ENCODE measurements at places on chromosomes 5 and 9.

DNA sequence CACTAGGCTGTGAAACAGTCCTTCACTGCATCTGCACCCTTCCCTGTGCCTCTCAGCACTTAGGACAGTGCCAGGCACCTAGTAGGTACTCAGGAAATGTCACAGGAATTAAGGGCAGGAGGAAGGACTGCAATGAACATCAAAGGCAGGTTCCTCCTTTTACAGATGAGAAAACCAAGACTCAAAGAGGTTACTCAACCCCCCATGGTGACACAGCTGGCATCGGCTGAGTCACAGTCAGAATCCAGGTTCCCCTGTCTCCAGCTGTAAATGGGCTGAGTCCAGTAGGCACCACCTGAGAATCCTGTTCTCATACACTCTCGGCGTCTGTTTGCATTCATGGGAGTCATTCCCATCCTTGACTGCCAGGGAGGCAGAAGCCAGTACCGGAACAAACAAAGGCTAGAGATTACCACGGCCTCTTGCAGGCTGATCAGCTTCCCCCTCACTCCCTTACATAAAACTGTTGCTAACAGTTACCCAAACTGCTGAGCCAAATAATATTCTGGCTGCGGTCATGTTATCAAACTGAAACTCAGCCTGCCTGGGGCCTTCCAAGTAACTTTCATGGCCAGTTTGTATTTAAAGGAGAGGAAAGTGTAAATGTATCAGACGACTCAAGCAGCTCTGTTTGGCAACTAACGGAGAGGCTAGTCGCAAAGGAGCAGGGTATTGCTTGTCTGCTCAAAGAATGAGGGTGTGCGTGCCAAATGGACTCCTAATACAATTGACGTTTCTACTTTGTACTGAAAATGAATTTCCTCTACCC lies 201.7 kb downstream of the PAPPA start:
- no peak for DNase-seq

GRCh38 chr5:151345808-151346478 lies 1.4 kb downstream of the SLC36A2 start:
- no peak for DNase-seq

- no peak for DNase-seq
Observed at GRCh38 chr9:123642291-123643278, 286.6 kb downstream of the CRB2 start.

DNA sequence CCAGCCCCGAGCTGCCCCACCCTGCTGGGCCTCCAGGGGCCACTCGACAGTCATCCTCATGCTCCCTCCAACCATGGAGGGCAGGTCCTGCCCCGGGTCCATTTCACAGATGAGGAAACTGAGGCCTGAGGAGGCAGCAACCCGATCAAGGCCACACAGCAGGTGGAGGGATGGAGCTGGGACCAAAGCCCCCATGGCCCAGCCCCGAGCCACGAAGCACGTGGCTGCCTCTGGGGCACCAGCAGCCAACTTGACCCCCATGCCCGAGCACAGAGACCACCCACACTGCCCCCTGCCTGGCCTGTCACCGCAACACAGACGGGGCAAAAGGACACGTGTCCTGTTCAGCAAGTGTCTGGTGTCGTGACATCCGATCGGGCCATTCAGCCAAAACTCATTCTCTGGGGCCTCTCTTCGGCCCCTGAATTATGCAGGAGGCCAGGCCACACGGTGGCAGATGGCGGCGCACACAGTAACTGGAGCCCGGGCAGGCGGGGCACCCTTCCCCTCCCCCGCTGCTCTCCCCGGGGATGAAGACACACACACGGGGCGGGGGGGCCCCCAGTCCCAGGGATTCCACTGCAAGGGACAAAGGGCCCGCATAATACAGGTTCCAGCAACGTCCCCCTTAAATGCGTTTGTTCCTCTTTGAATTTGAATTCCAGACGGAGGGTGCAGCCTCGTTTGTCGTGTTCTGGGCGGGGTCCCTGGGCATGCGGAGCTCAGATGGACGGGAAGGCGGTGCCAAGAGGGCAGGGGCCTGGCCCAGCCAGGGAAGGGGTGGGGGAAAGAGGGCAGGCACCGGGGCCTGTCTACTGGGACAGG lies 29.4 kb upstream of the TMEM250 start:
- no peak for DNase-seq

DNA sequence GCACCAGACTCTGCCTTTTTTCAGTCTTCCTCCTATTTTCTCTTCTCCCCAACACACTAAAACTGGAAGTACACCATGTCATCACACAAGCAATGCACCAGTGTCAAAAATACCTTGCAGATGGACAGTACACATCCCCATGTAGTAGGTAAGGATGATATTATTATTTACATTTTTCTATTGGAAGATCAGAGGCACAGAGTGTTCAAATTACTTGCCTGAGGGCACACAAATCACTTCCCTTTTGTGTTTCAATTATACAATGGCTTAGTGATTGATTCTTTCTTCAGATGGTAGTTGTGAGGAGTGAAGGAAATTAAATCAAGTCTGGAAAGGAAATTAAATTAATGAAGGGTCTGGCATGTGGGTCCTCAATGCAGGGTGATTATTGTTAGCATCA lies 39.6 kb downstream of the CTSL start:
- DNase-seq: no peak

DNA sequence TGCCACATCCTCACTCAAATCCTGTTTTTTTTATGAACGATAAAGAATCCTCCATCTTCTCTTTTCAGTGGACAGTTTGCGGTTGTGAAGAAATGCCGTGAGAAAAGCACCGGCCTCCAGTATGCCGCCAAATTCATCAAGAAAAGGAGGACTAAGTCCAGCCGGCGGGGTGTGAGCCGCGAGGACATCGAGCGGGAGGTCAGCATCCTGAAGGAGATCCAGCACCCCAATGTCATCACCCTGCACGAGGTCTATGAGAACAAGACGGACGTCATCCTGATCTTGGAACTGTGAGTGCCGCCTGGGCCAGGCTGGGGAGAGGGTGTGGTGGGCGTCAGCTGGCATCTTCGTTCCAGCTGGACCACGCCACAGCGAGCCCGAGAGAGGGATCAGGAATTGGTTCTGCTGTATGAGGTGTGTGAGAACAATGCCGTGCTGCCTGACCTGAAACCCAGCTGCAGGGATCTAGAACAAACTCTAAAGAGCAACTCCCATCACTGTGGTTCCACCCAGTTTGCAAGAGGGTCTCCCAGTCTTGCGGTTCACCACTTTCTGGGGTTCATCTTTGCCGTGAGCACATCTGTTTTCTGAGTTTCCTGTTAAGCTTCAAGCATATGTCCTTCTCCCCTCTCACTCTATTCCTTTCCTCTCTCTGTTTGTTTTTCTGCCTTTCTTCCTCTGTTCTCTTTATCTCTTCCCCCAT lies 107.4 kb downstream of the DAPK1 start:
- DNase-seq: no peak

Data from GOT3 (cell line).